Muscle of leg (tissue), 16 donors: ENCODE measurements at places on chromosomes 7 and 10. TPM values are rescaled to one million over a fixed set of nuclear protein-coding genes. Genes with fewer than 3 reads are reported as not detected.

Gene STAMBPL1
- 10.3 TPM for total RNA-seq

Gene SEMA4G
- total RNA-seq = 1.2 TPM

Gene COL13A1
- total RNA-seq = 12.5 TPM

Gene ABCC2
- 1.1 TPM for total RNA-seq

Gene PLXDC2
- total RNA-seq = 49.9 TPM
